ENCODE measurements at places on chromosomes 16 and 17. TPM values are rescaled to one million over a fixed set of nuclear protein-coding genes. Genes with fewer than 3 reads are reported as not detected.

DNA sequence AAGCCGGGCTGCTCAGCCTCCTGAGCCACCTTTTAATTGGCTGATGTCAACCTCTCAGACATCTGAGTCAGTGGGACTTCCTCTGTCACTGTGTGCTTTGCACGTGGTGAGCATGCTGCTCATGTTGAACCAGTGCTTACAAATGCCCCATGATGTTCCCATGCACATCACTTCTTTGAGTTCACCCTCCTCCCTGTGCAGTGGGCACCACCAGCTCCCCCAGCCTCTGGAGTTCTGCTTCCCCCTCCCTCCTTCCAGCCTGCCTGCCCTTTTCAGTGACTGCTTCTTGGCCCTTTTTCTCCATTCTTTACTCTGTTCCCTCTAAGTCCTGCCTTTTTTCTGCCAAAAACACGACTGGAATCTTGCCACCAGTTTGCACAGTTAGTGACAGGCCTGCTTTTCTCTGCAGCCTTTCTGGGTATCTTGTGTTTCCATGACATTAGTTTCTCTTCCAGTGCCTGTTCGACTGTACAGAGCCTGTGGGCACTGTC lies 41.6 kb downstream of the USP10 start:
- DNase-seq = no peak

Gene DBNDD1
- total RNA-seq = 19.9 TPM

Gene ATP2A3
- 50.4 TPM for total RNA-seq

DNA sequence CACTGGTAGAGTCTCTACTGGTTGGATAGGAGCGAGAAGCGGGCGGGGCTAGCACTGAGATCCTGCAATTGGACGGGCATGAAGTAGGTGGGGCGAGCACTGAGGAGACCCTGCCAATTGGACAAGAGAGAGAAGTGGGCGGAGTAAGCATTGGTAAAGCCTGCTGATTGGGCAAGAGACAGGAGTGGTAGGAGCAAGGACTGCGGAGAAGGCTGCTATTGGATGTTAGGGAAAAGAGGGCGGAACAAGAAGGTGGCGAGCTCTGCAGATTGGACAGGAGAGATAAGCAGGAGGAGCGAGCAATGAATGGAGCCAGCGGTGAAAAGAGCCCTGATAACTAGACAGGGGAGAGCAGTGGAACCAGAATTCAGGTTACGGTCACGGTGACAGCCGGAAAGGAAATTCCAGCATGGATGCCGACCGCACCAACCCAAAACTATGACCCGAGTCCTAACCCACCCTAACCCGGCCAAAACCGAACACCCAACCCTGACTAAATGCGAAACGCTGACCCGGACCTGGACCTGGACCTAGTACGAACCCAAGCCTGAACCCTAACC lies 4.8 kb downstream of the SCGB1C2 start:
- no peak for DNase-seq

GRCh38 chr16:81779536-81780320 lies 637 bp downstream of the PLCG2 start:
- no peak for DNase-seq

DNA sequence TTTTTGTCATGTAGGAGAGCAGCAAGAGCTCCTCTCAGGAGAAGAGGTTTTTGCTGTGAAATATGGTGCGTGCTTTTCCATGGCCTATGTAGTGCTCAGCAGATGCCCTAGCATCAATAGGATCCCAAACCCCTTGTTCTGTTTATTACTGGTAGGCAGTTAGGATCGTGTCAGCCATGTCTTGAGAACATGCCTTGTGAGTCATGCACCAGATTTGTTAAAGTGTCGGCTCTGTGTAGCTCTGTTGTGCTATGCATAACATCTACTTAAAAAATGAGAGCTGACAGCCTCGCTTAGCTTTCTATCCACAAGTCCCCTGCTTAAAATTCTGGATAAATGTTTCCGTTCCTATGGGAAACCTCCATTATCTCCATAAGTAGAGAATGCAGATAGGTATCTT lies 4.4 kb upstream of the EIF4A3 start:
- no peak for DNase-seq

Gene SLC16A3
- 113 TPM for total RNA-seq

GRCh38 chr17:79219208-79219935 lies 144.7 kb downstream of the ENGASE start:
- no peak for DNase-seq

- DNase-seq = no peak
Measured at GRCh38 chr17:17826942-17827785, 9.6 kb downstream of the SREBF1 start.

DNA sequence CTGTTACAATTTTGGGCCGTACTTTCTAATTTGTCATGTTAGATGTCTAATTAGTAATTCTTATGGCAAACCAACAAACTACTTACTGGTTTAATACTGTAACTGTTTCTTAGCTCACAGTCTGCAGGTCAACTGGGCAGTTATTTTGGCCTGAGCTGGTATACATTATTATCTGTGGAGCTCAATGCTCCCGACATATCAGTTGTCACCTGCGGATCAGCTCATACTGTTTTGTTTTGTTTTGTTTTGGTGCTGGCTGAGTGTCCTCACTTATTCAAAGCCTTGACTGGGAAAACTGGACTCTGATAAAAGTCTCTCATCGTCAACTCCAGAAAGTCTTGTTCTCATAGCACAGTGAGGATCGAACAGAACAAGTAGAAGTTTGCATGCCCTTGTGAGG lies 1060.6 kb upstream of the CDH8 start:
- DNase-seq = no peak

Gene ATP1B2
- 1.4 TPM for total RNA-seq

GRCh38 chr16:741986-742629 lies 1.3 kb upstream of the CIAO3 start:
- no peak for DNase-seq

GRCh38 chr16:57260294-57260929 lies 15.4 kb downstream of the ARL2BP start:
- no peak for DNase-seq

DNA sequence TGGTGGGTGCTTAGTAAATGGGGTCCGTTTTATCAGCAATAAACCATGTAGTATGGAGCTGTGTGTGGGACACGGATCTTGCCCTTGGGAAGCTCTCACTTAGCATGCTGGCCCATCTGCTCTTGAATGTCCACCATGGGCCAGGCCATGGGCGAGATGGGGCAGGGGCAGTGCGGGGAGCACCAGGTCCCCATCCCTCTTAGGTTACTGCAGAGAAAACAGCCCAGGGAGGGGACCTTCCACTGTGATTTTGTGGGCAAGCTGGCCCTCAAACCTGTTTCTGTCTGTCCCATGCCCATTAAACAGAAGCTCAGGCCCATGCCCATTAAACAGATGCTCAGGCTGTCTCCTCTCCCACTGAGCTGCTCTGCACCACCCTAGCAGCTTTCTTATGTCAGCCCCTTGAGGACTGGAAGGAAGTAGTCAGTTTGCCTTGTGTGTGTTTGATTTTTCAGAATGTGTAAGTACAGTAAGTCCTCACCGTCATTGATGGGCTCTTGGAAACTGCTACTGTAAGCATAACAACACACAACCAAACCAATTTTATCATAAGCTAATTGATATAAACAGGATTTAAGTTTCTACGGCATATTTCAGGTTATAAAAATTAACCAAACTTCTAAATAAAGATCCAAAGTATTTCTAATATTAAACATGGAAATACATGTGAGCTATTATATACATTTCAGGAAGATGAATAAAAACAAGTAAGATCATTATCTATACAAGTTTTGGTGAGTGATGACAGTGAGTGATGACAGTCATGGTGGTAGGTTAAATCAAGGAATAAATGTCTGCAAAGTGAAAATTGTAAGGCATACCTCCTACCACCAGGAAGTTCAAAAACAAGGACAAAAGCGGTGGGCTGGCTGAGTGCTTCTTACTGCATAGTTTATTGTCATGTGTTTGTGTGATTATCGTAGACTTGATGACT lies 11.5 kb downstream of the MPRIP start:
- DNase-seq = no peak

- no peak for DNase-seq
Measured at GRCh38 chr17:35142467-35142796, 329 bp upstream of the NLE1 start.

- DNase-seq = no peak
Measured at GRCh38 chr16:20610211-20610891, 34.2 kb upstream of the ACSM2B start.

Gene RNF227
- total RNA-seq = 5.4 TPM

Gene PRR11
- not detected for total RNA-seq
